ENCODE measurements at places on chromosomes 5 and 9.

DNA sequence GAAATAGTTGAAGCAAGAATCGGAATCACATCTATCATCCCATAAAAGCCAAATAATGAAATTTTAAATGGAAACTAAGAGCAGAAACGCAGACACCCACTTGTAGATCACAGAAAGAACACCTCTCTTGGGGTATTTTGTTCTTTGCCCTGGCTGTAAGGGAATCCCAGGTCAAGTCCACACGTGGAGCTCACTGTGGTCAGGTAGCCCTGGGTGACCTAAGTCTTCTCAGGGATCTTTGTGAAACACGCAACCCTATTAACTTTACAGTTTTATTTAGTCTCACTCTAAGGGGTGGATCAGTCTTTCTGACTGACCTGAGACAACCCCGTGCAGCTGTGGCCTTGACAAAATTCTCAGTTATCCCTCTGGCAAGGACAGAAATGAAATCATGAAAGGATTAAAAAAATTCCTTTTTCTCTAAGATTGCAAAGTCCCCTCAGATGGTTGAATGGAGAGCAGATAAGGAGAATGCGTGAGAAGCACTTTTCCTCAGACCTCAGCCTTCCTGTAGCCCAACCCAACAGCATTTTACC lies 111.6 kb downstream of the NREP start:
- no peak for DNase-seq

DNA sequence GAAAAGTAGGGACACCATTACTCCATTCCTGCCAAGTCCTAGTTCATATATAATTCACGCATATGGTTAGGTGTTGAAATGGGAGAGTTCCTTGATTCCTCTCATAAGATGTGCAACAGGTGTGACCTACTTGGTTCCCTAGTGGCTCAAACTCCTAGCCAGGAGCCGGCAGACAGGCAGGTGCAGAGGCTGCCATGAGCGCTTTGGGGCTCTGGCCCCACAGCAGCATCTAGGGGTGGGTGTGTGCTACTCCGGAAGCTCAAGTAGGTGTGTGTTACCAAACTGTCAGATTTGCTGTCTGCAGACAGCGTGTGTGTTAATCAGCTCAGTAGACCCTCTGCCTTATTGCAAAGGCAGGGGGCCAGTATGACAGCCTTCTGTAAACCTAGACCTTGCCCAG lies 1652.4 kb upstream of the ACO1 start:
- no peak for DNase-seq

DNA sequence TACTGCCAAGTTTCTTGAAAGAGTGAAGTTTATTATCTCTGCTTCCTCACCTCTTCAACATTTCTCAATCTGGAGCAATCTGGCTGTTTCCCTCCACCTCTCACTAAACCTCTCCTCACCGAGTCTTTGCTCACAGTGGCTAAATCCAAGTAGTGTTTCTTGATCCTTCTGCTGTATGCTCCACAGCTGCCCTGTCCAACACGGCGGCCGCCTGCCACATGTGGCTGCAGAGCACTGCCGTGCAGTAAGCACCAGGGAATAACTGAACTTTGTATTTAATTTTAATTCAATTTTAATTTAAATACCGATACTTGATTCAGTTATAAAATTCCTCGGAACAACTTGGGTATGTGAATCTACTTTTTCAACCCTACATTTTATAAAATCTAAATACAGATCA lies 80.2 kb downstream of the FANCC start:
- DNase-seq: no peak

- DNase-seq: no peak
Observed at GRCh38 chr5:33941090-33941489, 4.9 kb downstream of the RXFP3 start.

DNA sequence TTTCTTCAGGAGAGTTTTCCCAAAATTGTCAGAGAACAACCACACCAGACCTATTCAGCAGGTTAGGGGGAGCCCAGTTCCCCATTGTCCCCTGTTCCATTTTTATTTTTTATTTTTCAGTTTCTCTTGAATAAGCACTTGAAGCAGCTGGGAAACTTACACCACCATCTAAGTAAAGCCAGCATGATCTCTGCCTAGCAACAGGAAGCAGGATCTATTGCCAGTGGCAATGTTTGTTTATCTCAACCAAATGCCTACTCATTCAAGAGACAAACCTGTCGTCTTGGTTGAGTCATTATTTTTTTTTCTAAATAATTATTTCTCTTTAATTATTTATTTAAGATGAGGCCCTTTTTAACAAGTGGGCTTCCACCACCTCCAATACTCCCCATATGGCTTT lies 379.3 kb downstream of the PLK2 start:
- DNase-seq: no peak
